Right lobe of liver (tissue), 6 donors: ENCODE measurements at places on chromosomes 13 and 19. TPM values are rescaled to one million over a fixed set of nuclear protein-coding genes. Genes with fewer than 3 reads are reported as not detected.

ANO8 gene
- 5.0 TPM for total RNA-seq

HSD17B14 gene
- total RNA-seq, result 78.0 TPM

ZNF433 gene
- 1.1 TPM for total RNA-seq

FAM216B gene
- total RNA-seq, result not detected

UBL5 gene
- 167 TPM for total RNA-seq

DNA sequence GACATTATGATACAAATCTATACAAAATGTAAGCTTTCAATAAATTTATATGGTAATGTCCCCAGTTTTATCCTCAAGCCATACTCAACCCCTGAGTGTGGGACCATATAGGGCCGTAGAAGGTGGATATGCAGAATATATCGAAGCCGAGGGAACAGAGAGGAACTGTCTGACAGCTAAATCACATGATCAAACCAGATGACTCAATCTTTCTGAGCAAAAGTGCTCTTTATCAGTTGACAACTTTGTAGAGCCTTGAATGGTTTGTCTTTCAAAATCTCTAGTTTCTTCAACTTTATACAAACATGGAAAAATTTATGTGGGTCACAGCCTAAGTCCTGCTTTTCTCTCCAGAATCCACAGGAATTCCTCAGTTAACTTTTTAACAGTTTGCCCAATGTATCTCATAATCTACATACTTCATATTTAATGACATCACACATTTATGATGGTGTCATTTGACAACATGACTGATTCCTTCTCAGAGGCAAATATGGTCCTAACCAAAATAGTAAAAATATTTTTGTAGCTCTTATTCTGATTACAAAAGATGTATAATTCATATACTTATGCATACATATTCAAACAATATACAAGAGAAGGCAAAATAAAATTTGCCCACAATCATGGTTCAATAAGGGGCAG is 673.0 kb upstream of the GPC6 start:
- DNase-seq, result no peak

DNA sequence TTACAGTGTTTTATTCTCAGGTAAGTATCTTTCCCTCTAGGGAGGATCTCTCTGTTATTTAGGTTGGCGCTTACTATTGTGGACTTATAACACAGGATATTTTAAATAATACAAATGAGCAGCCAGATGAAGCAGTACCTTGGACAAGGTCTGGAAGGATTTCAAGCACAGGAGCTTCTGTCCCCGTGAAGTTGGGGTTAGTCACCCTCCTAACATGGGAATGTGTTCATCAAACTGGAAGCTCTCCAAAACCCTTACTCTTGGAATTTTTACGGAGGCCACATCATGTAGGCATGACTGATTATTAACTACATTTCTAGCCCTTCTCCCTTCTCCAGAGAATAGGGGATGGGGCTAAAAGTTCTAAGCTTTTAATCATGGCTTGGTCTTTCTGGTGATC is 38.3 kb upstream of the SPRY2 start:
- DNase-seq, result no peak

DNA sequence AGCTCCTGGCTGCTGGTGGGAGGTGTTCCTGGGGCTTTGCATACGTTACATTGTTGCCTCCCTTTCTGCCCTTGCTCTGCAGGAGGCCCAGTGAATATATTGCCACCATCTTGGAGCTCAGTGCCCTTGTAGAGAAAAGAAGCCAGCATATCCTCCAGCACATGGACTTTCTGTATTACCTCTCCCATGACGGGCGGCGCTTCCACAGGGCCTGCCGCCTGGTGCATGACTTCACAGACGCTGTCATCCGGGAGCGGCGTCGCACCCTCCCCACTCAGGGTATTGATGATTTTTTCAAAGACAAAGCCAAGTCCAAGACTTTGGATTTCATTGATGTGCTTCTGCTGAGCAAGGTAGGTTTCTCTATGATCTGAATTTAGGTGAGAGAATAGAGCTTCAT is 10.5 kb downstream of the CYP4F12 start:
- no peak for DNase-seq

- DNase-seq, result no peak
Observed at GRCh38 chr19:16193466-16193865, 4.2 kb upstream of the AP1M1 start.

DNA sequence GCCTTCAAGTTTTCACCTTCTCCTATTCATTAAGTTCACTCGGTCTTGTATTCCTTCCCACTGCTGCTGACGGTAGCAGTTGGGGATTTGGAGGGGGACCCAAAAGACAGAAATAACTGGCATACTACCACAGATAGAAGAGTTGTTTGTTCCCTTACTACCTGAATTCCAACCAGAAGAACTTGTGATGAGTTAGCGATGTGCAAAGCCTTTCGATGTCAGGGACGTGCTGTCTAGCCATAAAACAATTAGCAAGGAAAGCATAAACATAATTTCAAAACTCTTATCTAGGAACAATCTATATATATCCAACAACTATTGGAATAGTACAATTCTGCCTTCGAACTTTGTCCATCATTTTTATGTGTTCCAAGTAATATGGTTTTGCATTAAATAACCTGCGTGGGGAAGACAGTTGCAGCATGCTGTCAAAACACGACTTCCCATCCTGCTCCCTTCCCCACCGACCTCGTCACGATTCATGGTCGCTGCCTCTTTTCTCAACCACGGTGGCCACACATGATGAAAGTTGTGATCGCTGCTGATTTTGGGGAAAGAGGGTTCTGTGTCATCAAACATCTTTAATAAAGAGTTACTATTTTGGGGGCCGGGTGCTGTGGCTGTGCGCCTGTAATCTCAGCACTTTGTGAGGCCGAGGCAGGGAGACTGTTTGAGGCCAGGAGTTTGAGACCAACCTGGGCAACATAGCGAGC is 3.8 kb upstream of the SLC7A9 start:
- no peak for DNase-seq

DNA sequence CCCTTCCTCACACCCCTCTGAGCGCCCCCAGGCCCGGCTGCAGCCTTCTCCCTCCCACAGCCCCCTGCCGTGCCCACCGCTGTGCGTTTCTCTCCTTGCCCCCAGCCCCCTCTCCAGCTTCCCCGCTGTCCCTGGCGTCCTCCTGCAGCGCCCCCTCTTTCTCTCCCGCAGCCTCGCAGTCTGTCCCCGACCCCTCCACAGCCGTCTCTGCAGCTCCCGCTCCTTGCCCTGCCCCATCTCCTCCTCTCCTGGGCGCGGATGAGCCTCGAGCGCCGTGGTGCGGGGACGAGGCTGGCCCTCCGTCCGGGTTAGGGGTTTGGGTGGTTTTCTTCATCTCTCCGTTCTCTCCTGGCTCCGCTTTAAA is 1.1 kb downstream of the KMT5C start:
- no peak for DNase-seq

DNA sequence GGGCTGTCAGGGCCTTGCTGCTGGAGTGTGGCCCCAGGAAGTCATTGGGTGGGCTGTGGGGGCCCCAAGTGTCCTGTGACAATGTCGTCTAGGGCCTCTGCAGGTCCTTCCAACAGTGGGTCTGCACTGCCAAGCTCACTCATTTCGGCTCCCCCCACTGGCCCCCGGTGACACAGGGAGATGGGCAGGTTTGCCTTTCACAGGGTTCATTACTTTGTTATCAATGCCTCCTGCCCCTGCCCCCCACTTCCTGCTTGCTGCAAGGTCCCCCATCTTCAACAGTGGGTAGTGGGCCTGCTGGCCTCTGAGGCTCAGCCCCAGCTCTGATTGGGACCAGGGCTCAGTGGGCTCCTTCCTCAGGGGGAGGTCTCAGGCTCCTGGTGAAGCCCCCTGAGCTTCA is 149.8 kb downstream of the URI1 start:
- DNase-seq, result no peak

- DNase-seq, result no peak
Observed at GRCh38 chr13:51902776-51903175, 41.0 kb downstream of the CCDC70 start.

- DNase-seq, result peak; percentile 66
Observed at GRCh38 chr19:40614622-40615411, 13.6 kb downstream of the LTBP4 start.

DNA sequence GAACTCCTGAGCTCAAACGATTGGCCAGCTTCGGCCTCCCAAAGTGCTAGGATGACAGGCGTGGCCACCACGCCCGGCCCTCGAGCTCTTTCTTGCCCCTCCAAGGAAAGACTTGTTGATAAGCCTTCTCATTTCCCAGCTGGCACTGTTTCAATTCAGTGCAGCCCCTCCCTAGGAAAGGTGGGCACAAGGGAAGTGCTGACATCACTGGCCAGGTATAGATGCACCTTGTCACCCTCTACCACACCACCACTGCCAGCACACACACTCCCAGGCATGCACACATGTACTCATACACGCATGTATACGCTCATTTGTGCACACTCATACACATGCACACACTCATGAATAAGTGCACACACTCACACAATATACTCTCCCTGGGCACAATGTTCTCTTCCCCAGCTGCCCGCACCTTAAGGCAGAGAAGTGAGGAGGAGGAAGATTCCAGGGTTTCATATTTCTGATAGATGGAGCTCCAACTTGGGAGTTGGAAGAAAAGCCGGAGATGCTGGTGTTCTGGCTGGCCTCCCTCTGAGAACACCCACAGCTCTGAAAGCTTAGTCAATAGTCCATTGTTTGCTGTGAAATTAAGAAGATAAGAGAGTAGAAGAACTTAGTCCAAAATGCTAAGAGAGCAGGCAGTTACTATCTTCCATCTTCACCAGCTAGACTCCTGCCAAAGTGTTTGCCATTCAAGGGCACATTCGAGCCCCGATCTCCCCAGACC is 196.7 kb downstream of the FOXO1 start:
- no peak for DNase-seq

DNA sequence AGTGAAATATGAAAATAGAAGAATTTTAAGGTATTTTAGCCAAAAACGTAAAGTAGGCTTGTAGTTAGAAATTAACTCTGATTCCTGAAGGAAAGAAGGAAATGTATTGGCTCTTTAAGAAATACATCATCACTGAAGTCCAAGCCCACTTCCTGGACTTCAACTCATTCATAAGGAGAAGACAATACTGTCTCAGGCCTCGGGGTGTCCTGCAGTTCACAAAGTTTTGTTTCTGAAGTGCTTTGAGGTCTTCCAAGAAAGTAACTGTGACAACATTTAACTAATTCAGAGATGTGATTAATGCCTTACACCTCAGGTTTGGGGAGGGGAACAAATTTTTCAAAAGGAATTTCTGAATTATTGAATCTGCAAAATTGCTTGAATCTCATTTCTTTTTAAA is 65.8 kb upstream of the STARD13 start:
- no peak for DNase-seq

GRCh38 chr19:11204943-11205349 is 7.6 kb upstream of the KANK2 start:
- DNase-seq, result no peak

DNA sequence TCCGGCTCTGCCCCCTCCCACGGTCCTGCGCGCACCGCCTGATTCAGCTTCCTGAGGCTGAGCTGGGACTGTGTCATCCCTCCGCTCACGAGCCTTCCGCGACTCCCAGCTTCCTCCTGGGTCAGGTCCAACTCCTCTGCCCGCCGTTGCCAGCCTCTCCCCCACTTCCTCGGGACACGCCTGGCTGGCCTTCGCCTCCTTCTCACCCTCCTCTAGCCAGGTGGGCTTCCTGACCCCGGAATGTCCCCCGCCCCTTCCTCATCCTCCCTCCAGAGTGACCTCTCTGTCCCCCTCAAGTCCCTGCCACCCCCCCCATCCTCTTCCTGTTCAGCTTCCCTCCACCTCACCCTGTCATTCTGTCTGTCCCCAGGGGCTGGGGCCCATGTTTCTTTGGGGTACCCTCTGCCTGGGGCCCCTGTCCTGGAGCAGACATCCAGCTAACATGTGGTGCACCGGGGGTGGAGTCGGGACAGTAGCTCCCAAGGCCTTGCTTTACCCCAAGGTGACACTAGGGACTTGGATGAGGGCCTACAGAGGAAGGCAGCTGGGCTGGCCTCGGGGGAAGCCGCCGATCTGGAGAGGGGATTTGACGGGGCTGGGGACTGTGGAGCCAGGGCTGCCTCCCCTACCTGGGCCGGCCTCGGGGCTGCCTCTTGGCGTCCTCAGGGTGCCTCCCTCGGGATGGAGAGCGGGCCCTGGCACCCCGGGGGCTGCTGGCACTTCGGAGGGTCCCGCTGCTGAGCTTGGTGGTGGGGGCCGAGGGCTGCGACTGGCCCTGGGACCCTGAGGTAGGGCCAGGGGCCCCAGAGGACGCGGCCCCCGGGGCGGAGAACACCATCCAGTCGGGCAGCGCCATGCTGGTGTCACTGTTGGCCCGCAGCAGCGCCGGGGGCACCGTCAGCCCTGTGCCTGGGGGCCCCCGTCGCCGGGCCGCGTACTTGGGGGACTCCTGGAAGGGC is 16.5 kb downstream of the SHANK1 start:
- DNase-seq, result no peak

GRCh38 chr13:104855581-104855980 is 1679.9 kb downstream of the EFNB2 start:
- DNase-seq, result no peak

GRCh38 chr19:17107546-17108452 is 32.2 kb downstream of the MYO9B start:
- peak; percentile 53 for DNase-seq

GRCh38 chr13:45728759-45729158 is 26.6 kb downstream of the CBY2 start:
- no peak for DNase-seq

DNA sequence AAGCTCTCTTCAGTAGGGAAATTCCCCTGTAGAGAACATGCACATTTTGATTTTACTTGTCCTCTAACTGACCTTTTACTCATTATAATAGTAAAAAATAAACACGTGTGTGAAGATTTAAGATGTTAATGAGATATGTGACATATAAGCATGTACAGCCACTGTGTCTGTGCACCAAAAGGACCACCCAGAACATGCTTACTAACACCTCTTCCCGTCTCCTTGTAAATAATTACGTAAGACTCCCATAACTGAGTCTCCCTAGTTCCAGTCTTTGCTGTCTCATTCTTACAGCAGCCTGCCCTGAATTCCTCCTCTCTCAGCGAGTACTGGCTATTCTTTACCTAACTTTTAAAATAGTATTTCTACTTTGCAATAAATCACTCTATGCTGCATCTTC is 53.6 kb downstream of the ZNF100 start:
- DNase-seq, result no peak

- peak; percentile 83 for DNase-seq
Observed at GRCh38 chr19:40598121-40598917, 2.9 kb upstream of the LTBP4 start.

DNA sequence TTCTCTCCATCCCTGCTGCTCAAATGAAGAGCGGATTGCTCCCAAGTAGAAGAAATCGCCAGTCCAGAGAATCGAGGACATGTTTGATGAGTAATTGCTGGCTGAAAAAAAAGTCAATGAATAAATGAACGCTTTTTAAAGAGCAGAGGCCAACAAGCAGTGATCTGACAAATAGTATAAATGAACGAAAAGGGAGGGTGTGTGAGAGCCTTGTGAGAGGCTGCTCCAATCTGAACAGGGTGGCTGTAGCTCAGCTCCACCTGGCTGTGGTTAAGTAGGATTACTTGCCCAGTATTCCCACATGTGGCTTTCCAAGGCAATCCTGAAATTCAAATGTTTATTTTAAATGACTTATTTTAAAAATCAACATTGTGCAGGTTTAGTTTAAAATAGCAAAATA is 117.1 kb downstream of the TSHZ3 start:
- DNase-seq, result no peak

- peak; percentile 55 for DNase-seq
Observed at GRCh38 chr19:57560049-57560491, 407 bp upstream of the ZNF550 start.

- DNase-seq, result no peak
Observed at GRCh38 chr19:51781999-51782398, 13.0 kb upstream of the FPR3 start.
